ENCODE measurements at places on chromosomes 12 and 14. TPM values are rescaled to one million over a fixed set of nuclear protein-coding genes. Genes with fewer than 3 reads are reported as not detected.

The BCAT1 gene
- 31.3 TPM for polyA plus RNA-seq

The TUBA1A gene
- 14,333 TPM for polyA plus RNA-seq

The NOS1 gene
- polyA plus RNA-seq: not detected

The CIROP gene
- not detected for polyA plus RNA-seq

The HOXC5 gene
- polyA plus RNA-seq: not detected

The TESPA1 gene
- polyA plus RNA-seq: not detected

The PROX2 gene
- polyA plus RNA-seq: not detected

The SENP1 gene
- polyA plus RNA-seq: 12.3 TPM

The LRFN5 gene
- 21.8 TPM for polyA plus RNA-seq

The ANKS1B gene
- polyA plus RNA-seq: 67.3 TPM

The EIF2S3B gene
- 3.6 TPM for polyA plus RNA-seq

The PRB2 gene
- not detected for polyA plus RNA-seq

The MANSC1 gene
- polyA plus RNA-seq: 1.3 TPM

The NR2C1 gene
- 137 TPM for polyA plus RNA-seq

The COX6A1 gene
- polyA plus RNA-seq: 1,801 TPM

The INHBC gene
- not detected for polyA plus RNA-seq

The ANO2 gene
- polyA plus RNA-seq: 1.8 TPM

The ADGRD1 gene
- 1.7 TPM for polyA plus RNA-seq

The AMIGO2 gene
- 3.6 TPM for polyA plus RNA-seq

The LETMD1 gene
- 101 TPM for polyA plus RNA-seq

The IL22 gene
- not detected for polyA plus RNA-seq

The IL31 gene
- polyA plus RNA-seq: not detected

The DPPA3 gene
- polyA plus RNA-seq: not detected
